ENCODE measurements at places on chromosomes 11 and 22. TPM values are rescaled to one million over a fixed set of nuclear protein-coding genes. Genes with fewer than 3 reads are reported as not detected.

Gene TSGA10IP
- total RNA-seq = not detected

Gene LRRC56
- total RNA-seq = 2.6 TPM

Gene CEND1
- total RNA-seq = 58.7 TPM

DNA sequence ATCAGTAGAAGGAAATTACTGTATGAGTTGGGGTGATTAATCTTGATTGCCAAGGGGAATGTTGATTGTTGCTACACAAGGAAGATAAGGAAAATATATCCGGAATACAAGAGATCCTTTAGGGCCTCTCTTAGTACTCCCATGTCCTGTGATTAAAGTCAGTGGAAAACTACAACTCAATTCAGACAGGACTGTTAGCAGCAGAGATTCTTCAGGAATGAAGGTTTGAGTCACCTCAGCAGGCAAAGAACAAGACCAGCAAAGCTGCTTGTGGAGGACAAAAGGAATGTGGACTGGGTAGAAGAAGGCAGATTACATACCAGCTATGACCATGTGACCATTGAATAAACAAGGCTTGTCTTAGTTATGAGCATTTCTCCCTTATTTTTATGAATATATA is 478.2 kb downstream of the BUD13 start:
- no peaks in the 10 kb centered on the region for H3K4me1 ChIP-seq
- H3K27ac ChIP-seq = no peak overlapping the region
- no peaks in the 10 kb centered on the region for H3K27me3 ChIP-seq
- DNase-seq = no peak
- H3K36me3 ChIP-seq = peaks cover 7% of the 10 kb centered on the region

DNA sequence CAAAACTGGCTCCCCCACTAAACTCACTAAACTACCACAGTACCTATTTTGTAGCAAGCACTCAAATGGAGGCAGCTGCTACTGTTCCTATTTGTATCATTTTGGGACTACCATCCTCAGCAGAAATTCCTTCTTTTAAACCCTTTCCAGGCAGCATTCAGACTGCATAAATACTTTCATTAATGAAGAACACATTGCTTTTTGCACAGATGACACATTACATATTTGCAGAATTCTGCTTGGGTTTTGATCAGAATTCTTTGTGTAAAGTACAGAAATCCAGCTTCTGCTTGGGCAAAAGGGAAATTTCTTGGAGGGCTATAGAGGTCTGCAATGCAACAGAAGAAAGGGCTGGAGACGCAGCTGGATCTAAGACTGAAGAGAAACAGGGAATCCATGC is 24.2 kb downstream of the RBX1 start:
- DNase-seq = no peak
- H3K4me1 ChIP-seq = no peaks in the 10 kb centered on the region
- no peak overlapping the region for H3K4me3 ChIP-seq

DNA sequence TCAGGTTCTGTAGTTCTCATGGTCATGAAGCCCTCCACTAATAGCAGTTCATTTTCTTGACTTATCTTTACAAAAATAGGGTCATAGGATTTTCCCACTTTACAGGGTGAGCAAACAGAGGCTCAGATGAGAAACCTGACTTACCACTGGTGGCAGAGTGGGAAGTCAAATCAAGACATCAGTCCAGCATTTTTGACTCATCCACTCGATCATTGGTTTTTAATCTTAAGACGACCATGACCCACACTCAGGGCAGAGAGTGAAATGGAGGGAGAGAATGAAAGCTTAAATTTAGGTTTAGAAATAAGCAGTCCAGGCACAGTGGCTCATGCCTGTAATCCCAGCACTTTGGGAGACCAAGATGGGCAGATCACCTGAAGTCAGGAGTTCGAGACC is 42.1 kb downstream of the RTL6 start:
- H3K4me1 ChIP-seq = peaks cover 7% of the 10 kb centered on the region
- no peak for DNase-seq
- no peak overlapping the region for H3K4me3 ChIP-seq
- peaks cover 15% of the 10 kb centered on the region for H3K27me3 ChIP-seq
- H3K27ac ChIP-seq = no peak overlapping the region

Gene GALNT18
- 76.9 TPM for total RNA-seq

- peak overlapping the region; percentile 87 for H3K27ac ChIP-seq
- DNase-seq = peak; percentile 90
- peaks cover 4% of the 10 kb centered on the region for H3K36me3 ChIP-seq
- peaks cover 3% of the 10 kb centered on the region for H3K27me3 ChIP-seq
- H3K4me1 ChIP-seq = no peaks in the 10 kb centered on the region
Measured at GRCh38 chr22:41682033-41682807, 6.4 kb downstream of the SNU13 start.

GRCh38 chr11:19026862-19027261 is 33.7 kb downstream of the MRGPRX2 start:
- H3K4me1 ChIP-seq = no peaks in the 10 kb centered on the region
- H3K27me3 ChIP-seq = peaks cover 2% of the 10 kb centered on the region
- no peak overlapping the region for H3K4me3 ChIP-seq
- no peak for DNase-seq
- no peak overlapping the region for H3K27ac ChIP-seq

DNA sequence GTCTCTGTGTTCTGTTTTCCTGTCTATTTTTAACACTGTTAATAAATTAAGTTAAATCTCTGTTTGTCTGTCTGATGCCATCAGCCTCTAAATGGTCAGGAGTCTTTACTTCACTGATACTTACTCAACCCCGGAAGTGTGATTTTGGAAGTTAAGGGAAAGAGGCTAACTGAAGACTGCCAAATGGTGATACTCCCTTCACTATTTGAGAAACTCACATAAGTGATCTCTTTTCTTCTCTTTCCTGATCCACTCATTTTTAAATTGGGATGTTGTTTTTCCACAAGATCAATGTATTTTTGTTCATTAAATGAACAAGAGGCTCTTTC is 389 bp upstream of the CASP12 start:
- H3K36me3 ChIP-seq = no peaks in the 10 kb centered on the region
- peaks cover 2% of the 10 kb centered on the region for H3K27me3 ChIP-seq
- H3K4me3 ChIP-seq = no peak overlapping the region
- no peaks in the 10 kb centered on the region for H3K4me1 ChIP-seq
- no peak for DNase-seq
- no peak overlapping the region for H3K27ac ChIP-seq

DNA sequence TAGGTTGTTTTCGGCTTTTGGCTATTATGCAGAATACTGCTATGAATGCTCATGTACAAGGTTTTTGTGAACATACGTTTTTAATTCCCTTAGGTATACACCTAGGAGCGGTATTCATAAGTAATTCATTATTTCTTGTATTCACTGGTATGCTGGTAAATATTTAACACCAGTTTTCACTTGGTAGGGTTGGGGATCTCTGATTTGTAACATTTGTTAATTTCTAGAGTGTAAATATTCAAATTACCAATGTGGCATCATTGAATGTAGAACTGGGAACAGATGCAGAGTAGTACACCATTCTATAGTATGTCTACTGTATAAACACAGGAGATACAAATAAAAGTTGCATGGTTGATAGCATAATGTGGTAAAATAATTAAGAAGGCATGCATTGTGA is 16.3 kb downstream of the GVQW3 start:
- DNase-seq = no peak
- no peaks in the 10 kb centered on the region for H3K36me3 ChIP-seq
- H3K27ac ChIP-seq = no peak overlapping the region

Gene SMC1B
- total RNA-seq = not detected

GRCh38 chr11:107716884-107717532 is 5.2 kb upstream of the SLN start:
- H3K27me3 ChIP-seq = no peaks in the 10 kb centered on the region
- H3K36me3 ChIP-seq = no peaks in the 10 kb centered on the region
- no peak overlapping the region for H3K27ac ChIP-seq
- no peak for DNase-seq
- H3K4me3 ChIP-seq = no peak overlapping the region

GRCh38 chr22:32622744-32623110 is 148.1 kb downstream of the FBXO7 start:
- peaks cover 4% of the 10 kb centered on the region for H3K4me1 ChIP-seq
- no peak overlapping the region for H3K4me3 ChIP-seq
- H3K36me3 ChIP-seq = peaks cover 4% of the 10 kb centered on the region
- no peak overlapping the region for H3K27ac ChIP-seq
- peaks cover 5% of the 10 kb centered on the region for H3K27me3 ChIP-seq

Gene PAMR1
- total RNA-seq = 10.6 TPM

- H3K27me3 ChIP-seq = peaks cover 9% of the 10 kb centered on the region
- H3K27ac ChIP-seq = no peak overlapping the region
- H3K4me3 ChIP-seq = no peak overlapping the region
Measured at GRCh38 chr22:36862251-36863242, 1.7 kb downstream of the NCF4 start.

- H3K27ac ChIP-seq = no peak overlapping the region
- H3K4me3 ChIP-seq = no peak overlapping the region
- peaks cover 4% of the 10 kb centered on the region for H3K27me3 ChIP-seq
- H3K4me1 ChIP-seq = no peaks in the 10 kb centered on the region
- H3K36me3 ChIP-seq = no peaks in the 10 kb centered on the region
- DNase-seq = no peak
Measured at GRCh38 chr22:36405671-36406538, 18.1 kb upstream of the MYH9 start.

Gene GGTLC3
- total RNA-seq = not detected

- peaks cover 13% of the 10 kb centered on the region for H3K27me3 ChIP-seq
- no peaks in the 10 kb centered on the region for H3K36me3 ChIP-seq
- H3K4me3 ChIP-seq = no peak overlapping the region
- peak; percentile 15 for DNase-seq
- H3K4me1 ChIP-seq = peaks cover 9% of the 10 kb centered on the region
- H3K27ac ChIP-seq = no peak overlapping the region
Measured at GRCh38 chr22:25364736-25365241, 145.3 kb downstream of the CRYBB2 start.

Gene SIK2
- total RNA-seq = 10.1 TPM

DNA sequence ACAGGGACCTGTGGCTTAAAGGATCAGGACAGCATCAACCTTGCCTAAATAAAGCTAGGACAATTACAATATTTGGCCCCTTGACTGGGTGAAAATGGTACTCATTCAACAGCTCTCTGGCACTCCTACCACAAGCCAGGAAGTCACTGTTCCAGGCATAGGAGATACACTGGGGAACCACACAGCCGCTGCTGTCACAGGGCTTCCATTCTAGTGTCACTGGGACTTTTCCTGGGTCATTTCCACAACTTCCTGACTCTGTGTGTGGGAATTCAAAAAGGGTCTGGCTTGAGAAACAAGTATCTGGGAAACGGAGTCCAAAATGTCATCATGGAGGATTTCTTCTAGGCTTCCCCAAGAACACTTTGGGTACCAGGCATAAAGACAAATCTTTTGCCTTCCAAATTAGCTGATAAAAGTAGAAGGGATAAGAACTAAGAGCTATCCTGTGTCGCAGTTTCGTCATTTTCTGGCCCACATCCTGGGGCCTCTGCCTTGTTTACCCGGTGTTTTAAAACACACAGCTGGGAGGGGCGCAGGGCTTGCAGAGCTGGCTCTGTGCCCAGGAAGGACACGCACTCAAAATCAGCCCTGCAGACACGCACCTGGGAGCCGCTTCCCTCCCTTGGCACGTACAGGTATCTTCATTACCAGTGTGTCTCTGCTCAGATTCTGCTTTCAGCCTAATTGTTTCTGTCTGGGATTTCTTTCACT is 38.0 kb downstream of the TMEM45B start:
- H3K4me3 ChIP-seq = no peak overlapping the region
- H3K27ac ChIP-seq = no peak overlapping the region

DNA sequence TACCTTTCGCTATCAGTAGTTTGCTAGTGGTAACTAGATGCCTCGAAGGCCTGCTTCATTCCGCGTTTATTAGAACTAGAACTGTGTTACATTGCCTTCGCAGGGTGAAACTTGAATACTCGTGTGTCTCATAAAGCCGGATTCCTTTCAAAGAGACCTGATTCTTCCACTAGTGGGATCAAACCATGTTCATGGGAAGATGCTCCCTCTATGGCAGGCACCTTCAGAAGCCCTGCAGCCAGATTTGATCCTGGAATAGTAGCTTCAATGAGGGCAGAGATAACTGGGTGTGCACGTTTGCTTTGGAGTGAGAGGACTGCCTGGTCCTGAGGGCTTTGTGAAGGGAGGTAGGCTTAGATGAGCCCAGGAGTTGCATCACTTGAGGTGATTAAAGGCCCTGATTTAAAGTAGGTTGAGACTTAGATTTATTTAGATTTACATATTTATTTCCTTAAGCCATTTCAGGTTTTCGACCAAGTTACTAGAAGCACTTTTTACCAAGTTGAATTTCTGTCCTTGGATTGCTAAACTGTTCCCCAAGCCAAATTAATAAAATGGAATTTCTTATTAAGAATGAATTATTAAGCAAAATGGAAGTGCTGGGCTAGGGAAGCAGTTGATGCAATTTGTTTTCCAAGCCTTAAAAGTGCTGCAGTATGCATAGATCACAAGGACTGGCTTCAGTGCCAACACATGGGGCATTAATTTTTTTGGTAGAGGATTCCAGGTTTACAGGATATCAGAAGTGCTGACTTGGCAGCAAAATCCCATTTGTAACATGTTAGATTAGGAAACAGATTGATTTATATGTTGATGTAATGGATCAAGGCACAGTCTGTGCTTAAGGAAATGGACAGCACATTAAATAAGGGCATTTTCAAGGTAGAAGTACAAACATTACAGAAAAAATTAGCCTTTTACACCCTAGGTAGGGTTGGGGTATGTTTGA is 32.9 kb downstream of the APLP2 start:
- H3K27ac ChIP-seq = no peak overlapping the region
- H3K27me3 ChIP-seq = no peaks in the 10 kb centered on the region
- H3K4me3 ChIP-seq = no peak overlapping the region
- DNase-seq = no peak
- no peaks in the 10 kb centered on the region for H3K36me3 ChIP-seq

Gene MFRP
- total RNA-seq = not detected
